ENCODE measurements at places on chromosomes 7 and 10.

DNA sequence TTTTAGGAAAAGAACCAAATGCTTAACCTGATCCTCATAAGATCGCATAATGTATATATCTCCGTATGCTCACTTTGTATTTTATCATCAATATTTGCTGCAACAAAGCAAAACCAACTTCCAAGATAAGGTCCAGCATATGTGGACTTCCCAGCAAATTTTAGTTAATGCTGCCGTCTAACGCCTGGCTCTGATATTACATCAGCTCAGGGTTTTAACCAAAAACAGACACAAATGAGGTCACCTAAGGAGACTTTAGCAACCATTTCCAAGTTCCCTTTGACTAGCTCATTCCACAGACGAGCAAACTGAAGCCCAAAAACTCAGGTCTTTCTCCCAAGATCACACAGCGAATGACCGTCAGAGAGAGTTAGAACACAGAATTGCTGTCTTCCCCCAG is 59.4 kb upstream of the UCN3 start:
- no peak for DNase-seq

DNA sequence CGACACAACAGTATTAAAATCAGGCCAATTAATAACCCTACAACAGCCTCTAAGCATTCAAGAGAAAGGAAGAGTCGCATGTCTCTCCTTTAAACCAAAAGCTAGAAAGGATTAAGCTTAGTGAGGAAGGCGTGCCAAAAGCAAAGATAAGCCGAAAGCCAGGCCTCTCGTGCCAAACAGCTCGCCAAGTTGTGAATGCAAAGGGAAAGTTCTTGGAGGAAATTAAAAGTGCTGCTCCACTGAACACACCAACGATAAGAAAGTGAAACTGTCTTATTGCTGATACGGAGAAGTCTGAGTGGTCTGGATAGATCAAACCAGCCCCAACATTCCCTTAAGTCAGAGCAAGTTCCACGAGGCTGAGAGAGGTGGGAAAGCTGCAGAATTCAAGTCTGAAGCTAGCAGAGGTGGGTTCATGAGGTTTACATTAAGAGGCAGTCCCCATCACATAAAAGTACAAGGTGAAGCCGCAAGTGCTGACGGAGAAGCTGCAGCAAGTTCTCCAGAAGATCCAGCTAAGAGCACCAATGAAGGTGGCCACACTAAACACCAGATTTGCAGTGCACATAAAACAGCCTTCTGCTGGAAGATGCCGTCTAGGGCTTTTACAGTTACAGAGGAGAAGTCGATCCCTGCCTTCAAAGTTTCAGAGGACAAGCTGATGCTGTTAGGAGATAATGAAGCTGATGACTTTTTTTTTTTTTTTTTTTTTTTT is 194.8 kb downstream of the MAD1L1 start:
- no peak for DNase-seq

- no peak for DNase-seq
Measured at GRCh38 chr10:111491154-111491553, 414.3 kb downstream of the ADRA2A start.

- no peak for DNase-seq
Measured at GRCh38 chr7:28556025-28556424, 143.7 kb downstream of the CREB5 start.

GRCh38 chr7:128206017-128206746 is 34.9 kb upstream of the LEP start:
- no peak for DNase-seq

GRCh38 chr10:113954409-113954808 is 89.3 kb upstream of the ADRB1 start:
- DNase-seq = no peak

DNA sequence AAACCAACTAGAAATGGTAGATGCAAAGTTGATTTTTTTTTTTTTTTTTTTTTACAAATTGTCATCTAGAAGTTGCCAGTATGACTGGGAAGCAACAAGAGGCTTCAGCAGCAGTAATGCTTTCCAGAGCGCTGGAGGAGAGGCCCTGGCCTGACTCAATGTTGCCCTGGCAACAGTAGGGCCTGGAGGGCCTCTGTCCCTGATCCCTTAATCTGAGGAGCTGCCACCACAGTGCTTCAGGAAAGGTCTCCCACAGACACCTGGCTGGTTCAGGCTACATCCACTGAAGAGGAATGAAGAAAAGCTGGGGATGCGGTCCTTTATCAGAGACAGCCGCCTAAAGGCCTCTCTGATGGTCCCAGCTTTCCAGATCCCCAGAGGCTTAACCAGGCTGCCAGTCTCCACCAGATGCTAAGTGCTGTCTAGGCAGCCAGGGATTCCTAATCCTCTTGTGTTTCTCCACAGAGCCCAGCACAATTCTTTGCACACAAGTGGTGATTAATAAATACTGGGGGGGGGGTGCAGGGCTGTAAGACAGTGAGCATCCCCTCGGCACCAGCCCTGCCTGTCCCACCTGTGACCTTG is 33.7 kb downstream of the ZNF777 start:
- no peak for DNase-seq
